PC-9 (cell line): ENCODE measurements at places on chromosomes 12 and 14. TPM values are rescaled to one million over a fixed set of nuclear protein-coding genes. Genes with fewer than 3 reads are reported as not detected.
A peak's percentile ranks its signal among the peaks of the same experiment; 100 is the strongest.

The AMIGO2 gene
- total RNA-seq, result 41.9 and 46.3 TPM in 2 replicates

The ITGA7 gene
- total RNA-seq, result 2.7 and 3.1 TPM in 2 replicates

DNA sequence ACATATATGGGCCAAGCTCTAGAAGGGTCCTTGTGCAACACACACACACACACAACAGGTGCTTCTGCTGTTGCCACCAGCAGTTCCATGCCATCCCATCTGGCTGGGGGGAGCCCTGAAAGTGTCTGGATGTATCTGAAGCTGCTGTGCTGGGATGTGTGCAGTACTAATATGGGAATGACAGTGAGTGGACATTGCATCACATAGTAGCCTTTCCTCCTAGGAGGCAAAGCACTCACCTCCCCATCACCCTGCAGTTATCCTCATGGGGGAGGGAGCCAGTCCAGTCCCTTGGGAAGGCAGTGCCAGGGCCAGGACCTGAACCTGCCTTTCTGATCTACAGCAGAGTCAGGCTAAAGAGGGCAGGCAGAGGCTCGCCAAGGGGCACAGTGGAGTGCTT lies 208.9 kb downstream of the CACNA1C start:
- no peak for DNase-seq
- peaks cover 76% of the 10 kb centered on the region for H3K27me3 ChIP-seq
- no peaks in the 10 kb centered on the region for H3K36me3 ChIP-seq
- no peaks in the 10 kb centered on the region for H3K4me1 ChIP-seq
- H3K27ac ChIP-seq, result no peak overlapping the region
- H3K4me3 ChIP-seq, result no peak overlapping the region

DNA sequence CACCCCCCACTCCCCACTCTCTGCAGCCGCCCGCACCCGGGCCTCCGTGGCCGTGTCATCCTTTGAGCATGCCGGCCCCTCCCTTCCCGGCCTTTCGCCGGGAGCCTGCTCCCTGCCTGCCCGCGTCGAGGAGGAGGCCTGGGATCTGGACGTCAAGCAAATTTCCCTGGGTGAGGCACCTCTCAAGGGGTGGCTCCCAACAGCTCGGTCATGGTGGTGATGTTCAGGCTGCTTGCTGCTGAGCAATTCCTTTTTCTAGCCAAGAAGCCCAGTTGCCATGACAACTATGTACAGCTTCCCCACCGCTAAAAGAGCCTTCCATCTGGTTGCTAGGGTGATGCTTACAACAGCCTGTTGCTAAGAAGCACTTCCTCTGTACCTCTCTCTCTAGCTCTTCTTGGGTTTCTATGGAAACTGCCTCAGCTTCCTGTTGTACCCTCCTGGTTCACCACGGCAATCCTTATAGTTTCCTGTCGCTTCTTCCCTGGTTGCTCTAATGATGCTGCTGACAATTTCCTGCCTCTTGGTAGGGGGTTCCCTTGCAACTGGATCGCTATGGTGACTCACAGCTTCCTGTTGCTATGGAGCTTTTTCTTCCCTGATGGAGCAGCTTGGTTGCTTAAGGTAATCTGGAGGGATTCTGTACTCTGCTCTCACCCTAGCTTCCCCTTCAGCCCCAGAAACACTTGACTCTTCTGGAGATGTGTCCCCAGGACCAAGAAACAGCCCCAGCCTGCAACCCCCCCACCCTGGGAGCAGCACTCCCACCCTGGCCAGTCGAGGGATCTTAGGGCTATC lies 11.0 kb downstream of the ZNF219 start:
- no peak for DNase-seq
- H3K4me1 ChIP-seq, result no peaks in the 10 kb centered on the region
- no peaks in the 10 kb centered on the region for H3K36me3 ChIP-seq
- no peaks in the 10 kb centered on the region for H3K27me3 ChIP-seq
- H3K4me3 ChIP-seq, result no peak overlapping the region

GRCh38 chr12:27014085-27014858 lies at the start of gene TM7SF3:
Gene TM7SF3, minus strand, starts transcription at chr12:27014384. Its CDS starts 216 bp downstream, at chr12:27014168.
- DNase-seq, result peak; percentile 83
- peak within 1 kb of the TSS; percentile 97 for H3K4me3 ChIP-seq
- no peaks in the 10 kb centered on the region for H3K36me3 ChIP-seq
- H3K4me1 ChIP-seq, result peaks cover 35% of the 10 kb centered on the region
- peak within 1 kb of the TSS; percentile 48 for H3K27ac ChIP-seq

DNA sequence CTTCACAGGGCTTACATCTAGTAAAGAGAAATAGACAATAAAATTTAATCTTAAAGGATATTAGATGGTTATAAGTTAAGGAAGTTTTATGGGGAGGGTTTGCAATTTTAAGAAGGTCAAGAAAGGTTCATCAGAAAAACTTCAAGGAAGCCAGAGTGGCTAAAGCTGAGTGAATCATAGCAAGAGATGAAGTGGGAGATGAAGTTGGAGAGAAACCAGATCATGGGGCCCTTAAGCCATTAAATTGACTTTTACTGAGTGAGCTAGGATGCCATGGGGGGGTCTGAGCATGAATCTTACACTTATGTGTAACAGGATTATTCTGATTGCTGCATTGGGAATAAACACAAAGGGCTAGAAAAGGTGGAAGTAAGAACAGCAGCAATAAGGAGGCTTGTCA lies 189.2 kb downstream of the LRIG3 start:
- DNase-seq, result no peak
- no peak overlapping the region for H3K27ac ChIP-seq
- no peaks in the 10 kb centered on the region for H3K36me3 ChIP-seq
- H3K4me3 ChIP-seq, result no peak overlapping the region
- H3K27me3 ChIP-seq, result no peaks in the 10 kb centered on the region

- no peaks in the 10 kb centered on the region for H3K27me3 ChIP-seq
- no peaks in the 10 kb centered on the region for H3K4me1 ChIP-seq
- H3K36me3 ChIP-seq, result no peaks in the 10 kb centered on the region
- DNase-seq, result no peak
- no peak overlapping the region for H3K4me3 ChIP-seq
- H3K27ac ChIP-seq, result no peak overlapping the region
These were observed 69.4 kb upstream of the RHOJ start for GRCh38 chr14:63134801-63135200.

DNA sequence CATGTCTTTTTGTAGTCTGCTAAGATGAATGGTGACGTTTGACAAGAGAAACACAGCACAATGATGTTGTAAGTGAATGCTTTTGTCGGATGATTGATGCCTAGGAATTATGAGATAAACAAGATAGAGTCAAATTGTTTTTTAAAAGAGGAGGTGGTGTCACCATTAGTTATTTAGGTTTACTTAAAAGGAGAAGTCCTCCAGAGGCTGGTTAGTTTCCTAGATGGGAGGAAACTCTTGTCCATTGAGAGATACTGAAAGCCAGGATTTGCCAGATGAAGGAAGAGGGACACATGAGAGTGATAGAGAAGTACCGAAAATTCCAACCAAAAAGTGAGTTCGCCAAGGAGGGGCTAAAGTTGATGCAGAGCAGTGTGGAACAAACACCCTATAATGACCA lies at the start of gene OR10G2:
TSS of gene OR10G2 (minus strand) at position 101 of the 400 bp plus-strand sequence. CDS start at position 3, 98 bp downstream.
- H3K27me3 ChIP-seq, result no peaks in the 10 kb centered on the region
- no peak within 1 kb of the TSS for H3K4me3 ChIP-seq
- DNase-seq, result no peak

DNA sequence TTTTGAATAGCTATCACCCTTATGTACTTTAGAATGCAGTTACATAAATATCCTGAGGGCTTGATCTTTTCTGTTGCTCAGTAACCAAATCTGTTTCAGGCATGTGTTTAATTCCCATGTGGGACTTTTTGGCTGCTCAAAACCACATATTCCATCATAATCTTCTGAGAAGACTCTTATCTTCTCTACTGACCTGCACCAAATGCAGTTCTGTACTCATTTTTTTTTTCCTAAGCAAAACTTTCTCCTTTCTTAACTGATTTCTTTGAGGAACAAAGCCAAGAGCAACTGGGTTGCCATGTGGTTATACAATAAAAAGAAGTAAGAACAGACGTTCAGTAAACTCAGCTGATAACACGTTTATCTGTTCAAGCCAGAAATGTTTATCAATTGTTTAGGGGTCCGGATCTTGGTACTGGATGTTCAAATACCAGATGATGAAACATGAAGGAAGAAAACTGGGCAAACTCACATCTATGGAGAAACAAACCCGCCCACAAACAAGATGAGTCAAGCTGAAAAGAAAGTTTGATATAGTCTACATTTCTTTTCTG lies 50.1 kb downstream of the TMEM132C start:
- no peaks in the 10 kb centered on the region for H3K4me1 ChIP-seq
- no peak for DNase-seq
- 0 out of 2 replicates have a peak, but pooled peaks cover 11% of the 10 kb centered on the region for H3K27me3 ChIP-seq
- no peak overlapping the region for H3K27ac ChIP-seq
